ENCODE measurements at places on chromosomes 3 and 15.

DNA sequence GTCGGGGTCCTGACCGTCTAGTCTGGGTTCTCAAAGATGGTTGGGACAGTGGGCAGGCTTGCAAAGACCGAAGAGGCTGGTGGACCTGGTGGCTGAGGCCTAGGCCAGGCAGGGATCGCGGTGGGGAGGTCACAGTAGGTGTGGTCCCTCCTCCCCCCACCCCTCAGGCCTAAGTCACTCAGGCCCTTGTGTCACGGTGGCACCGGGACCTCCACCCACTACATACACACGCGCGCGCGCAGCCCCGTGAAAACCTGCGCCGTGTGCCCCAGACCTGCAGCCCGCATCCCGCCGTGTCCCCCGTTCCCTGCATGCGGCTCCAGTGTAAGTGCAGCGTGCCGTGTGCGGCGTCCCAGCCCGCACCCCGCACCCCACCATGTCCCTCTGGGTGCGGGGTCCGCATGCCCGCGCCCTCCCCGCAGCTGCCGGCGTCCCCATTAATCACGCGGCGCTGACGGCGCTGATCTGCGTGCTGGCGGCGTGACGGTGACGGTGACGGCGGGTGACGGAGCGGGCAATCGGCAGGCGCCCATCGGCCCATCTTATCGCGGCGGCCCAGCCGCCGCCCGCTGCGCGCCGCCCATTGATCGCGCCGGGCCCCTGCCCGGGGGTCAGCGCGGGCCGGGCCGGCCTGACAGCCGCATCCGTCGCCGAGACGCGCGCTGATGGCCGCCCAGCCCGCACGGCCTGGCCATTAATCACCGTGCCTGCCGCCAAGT lies 24.4 kb downstream of the SEC61A1 start:
- DNase-seq, result no peak

GRCh38 chr3:165753560-165753959 lies 83.7 kb downstream of the BCHE start:
- no peak for DNase-seq

DNA sequence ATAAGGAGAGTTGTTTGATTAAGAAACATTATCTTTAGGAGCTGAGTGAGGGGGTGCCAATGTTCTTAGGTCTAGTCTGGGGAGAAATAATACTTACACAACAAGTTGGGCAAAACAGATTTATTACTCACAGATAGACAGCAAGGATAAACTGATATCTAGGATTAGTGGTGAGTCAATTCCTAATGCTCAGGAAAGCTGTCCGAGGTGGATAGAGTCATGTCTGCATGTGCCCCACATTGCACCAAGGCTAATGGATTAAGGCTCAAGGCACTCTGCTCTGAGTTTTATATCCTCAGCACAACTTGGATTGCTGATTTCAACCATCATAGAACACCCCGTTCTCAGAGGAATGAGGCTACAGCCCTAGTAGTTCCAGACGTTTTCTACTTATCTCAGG lies 1042.3 kb downstream of the OTOL1 start:
- DNase-seq, result no peak

GRCh38 chr3:165390166-165390565 lies 194.0 kb upstream of the SLITRK3 start:
- no peak for DNase-seq

- DNase-seq, result no peak
Observed at GRCh38 chr3:189500798-189501495, 130.2 kb upstream of the TP63 start.

DNA sequence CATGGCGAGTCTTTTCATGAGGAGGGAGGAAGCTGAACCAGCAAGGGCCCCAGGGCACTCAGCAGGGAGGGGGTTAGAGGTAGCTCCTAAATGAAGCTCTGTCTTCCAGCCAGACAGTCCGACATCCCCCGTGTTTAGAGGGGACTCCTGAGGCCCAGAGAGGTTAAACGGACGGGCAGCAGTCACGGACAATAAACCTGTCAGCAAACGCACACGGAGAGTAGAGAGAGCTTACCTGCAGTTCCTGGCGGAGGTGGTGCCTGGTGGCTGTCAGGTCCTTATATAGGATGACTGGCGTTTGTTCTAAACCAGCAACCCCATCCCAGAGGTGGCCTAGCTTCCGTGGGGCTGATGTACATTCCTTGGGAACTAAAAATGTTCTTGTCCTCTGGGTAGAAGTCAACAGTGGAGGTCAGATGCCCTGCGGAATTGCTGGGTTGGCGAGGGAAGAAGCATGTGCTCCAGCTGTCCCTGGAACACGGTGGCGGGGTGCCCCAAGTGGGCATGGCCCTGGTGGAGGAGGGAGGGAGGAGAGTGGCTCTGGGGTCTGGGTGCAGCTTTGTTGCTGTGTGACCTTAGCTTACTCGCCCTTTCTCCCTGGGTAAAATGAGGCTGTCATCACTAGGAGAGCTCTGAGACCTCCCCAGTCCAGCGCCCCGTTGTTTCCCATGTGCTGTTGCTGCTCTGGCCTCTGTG lies 2.1 kb downstream of the GHRL start:
- no peak for DNase-seq

- no peak for DNase-seq
Observed at GRCh38 chr3:172688588-172688987, 22.3 kb downstream of the NCEH1 start.

GRCh38 chr3:170961616-170962400 lies 53.4 kb upstream of the EIF5A2 start:
- DNase-seq, result no peak

- no peak for DNase-seq
Observed at GRCh38 chr3:47867451-47868044, 64.6 kb downstream of the DHX30 start.

DNA sequence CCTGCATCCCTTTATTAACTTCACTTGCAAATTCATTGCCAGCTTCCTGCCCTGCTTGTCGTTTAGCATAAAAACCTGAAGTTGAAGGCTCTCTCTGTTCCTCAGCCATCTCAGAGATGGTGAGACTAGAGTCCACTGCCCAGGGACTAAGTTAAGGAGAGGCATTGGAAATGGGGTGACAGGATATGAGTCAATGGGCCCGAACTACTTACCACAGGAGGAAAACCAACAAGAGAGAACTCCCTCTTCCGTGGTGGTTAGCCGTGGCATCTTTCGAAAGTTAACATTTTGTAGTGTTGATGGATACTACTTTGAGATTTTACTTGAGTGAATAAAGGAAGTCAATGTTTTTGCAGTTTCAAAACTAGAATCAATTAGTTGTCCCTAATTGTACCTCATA lies 65.3 kb downstream of the LRTM1 start:
- DNase-seq, result no peak

DNA sequence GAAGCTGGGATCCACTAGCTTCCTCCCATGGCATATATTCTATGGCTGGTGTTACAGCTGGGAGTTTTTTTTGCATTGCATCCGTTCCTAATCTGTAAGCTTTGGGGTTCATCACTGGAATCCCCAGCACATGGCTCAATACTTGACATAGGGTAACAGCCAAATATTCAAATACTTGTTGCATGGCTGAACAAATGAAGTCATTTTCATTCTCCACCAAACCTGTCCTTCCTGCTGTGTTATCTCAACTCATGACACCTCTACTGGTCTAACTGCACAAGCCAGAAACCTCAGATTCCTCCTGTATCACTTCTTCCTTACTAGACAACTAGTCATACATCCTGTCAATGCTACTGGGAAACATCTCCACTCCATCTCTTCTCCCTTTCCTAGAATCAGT lies 43.4 kb downstream of the ST3GAL6 start:
- no peak for DNase-seq

DNA sequence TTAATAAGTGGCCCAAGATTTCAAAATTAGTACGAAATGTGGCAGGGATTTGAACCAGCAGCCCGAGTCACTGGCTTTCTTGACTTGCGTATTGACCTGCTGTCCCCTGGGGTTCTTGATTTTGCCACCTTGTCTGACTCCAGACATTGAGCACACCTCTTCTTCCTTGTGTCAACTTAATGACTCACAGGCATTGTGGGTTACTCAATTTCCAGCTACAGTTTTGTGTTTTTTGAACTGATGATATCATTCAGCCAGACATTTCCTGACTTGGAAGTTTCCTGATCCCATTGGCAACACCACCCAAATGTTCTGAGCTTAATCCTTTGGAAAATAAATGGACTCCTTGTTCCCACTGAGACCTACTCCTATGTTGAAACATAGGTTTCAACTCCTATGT lies 64.2 kb downstream of the MOBP start:
- no peak for DNase-seq
